ENCODE measurements at places on chromosomes 11 and 22. TPM values are rescaled to one million over a fixed set of nuclear protein-coding genes. Genes with fewer than 3 reads are reported as not detected.

The TMPRSS13 gene
- total RNA-seq, result 0.16 TPM

The MAJIN gene
- total RNA-seq, result not detected

The GTSE1 gene
- 0.29 TPM for total RNA-seq

The FADS2 gene
- 19.2 TPM for total RNA-seq

The C22orf42 gene
- total RNA-seq, result not detected

- peaks cover 18% of the 10 kb centered on the region for H3K27me3 ChIP-seq
- H3K36me3 ChIP-seq, result no peaks in the 10 kb centered on the region
- DNase-seq, result no peak
- H3K4me3 ChIP-seq, result no peak overlapping the region
- no peak overlapping the region for H3K27ac ChIP-seq
Measured at GRCh38 chr11:70064726-70065317, 13.3 kb upstream of the ANO1 start.

DNA sequence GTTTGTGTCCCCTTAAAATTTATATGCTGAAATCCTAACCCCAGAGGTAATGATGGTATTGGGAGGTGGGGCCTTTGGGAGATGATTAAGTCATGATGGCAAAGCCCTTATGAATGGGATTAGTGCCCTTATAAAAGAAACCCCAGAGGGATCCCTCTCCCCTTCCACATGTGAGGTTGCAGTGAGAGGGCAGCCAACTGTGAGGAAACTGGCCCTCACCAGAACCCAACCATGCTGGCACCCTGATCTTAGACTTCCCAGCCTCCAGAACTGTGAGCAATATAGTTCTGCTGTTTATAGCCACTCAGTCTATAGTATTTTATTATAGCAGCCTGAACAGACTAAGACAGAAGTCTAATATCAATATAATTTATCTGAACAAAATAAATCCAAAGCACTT is 27.1 kb upstream of the RRAS2 start:
- no peak overlapping the region for H3K27ac ChIP-seq
- no peaks in the 10 kb centered on the region for H3K4me1 ChIP-seq
- H3K36me3 ChIP-seq, result no peaks in the 10 kb centered on the region

DNA sequence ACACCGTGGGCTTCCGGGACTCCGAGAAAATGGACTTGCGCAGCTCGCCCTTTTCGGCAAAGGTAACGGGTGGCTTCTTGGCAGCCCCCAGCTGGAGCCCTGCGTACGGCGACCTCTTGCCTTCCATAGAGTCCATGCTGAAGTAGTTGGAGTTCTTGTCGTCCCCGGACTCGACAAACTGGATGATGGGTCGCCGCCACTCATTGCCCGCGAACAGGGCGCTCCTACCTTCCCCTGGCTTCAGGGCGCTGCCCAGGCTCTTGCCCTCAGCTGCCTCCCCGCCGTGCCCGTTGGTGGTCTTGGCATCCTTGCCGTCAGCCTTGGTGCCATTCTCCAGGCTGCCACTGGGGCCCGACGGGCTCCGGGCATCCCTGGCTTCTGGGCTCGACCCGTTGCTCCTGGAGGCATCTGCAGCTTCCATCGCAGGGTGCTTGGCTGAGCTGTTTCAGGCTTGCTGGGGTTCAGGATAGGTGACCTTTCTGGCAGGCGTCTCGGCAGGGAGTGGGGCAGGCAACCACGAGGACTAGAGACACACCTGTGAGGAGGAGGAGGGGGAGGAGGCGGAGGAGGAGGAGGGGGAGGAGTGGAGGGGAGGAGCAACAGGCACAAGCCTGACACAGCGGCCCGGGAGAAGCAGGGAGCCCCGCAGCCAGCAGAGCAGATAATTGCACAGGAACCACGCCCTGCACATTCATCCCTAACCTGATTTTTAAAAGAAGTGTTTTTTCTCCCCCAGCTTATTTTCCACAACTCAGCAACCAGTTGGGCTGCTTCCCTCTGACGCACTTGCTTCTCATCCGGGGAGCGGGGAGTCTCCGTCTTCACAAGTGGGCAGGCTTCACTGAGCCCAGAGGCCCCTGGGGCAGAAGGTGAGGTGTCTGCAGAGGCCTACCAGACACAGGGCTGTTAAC is at the start of gene TRIM29:
TRIM29 (minus strand) TSS at position 503 of the 911 bp plus-strand sequence; CDS start at position 421, 82 bp downstream.
- H3K4me3 ChIP-seq, result no peak within 1 kb of the TSS
- no peaks in the 10 kb centered on the region for H3K36me3 ChIP-seq
- no peak within 1 kb of the TSS for H3K27ac ChIP-seq
- DNase-seq, result no peak
- no peaks in the 10 kb centered on the region for H3K27me3 ChIP-seq

GRCh38 chr22:38718414-38718813 is 12.7 kb downstream of the GTPBP1 start:
- H3K4me1 ChIP-seq, result peaks cover 6% of the 10 kb centered on the region
- no peaks in the 10 kb centered on the region for H3K27me3 ChIP-seq
- no peak overlapping the region for H3K27ac ChIP-seq
- peaks cover 81% of the 10 kb centered on the region for H3K36me3 ChIP-seq
- no peak overlapping the region for H3K4me3 ChIP-seq

GRCh38 chr11:11374358-11375148 is 21.5 kb upstream of the CSNK2A3 start:
- DNase-seq, result no peak
- H3K4me1 ChIP-seq, result no peaks in the 10 kb centered on the region
- H3K4me3 ChIP-seq, result no peak overlapping the region
- no peaks in the 10 kb centered on the region for H3K36me3 ChIP-seq
- no peaks in the 10 kb centered on the region for H3K27me3 ChIP-seq

DNA sequence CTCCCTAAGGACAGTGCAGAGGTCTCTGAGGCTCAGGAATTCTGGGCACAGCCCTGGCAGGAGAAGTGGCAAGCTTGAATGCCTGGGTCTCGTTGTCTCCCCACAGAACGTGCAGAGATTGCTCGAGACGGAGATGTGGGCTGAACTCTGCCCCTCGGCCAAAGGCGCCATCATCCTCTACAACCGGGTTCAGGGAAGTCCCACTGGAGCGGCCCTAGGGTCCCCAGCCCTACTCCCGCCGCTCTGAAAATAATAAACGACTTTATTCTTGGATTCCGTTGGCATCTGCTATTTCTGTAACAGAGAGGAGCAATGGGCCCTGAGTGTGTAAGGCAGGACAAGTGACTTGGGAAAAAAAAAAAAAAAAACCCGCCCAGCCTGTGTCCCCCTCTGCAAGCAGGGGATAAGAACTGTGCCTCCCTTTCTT is 591 bp upstream of the DNAJC4 start:
- peaks cover 64% of the 10 kb centered on the region for H3K4me1 ChIP-seq
- H3K36me3 ChIP-seq, result no peaks in the 10 kb centered on the region
- H3K27me3 ChIP-seq, result no peaks in the 10 kb centered on the region
- DNase-seq, result peak; percentile 47
- H3K4me3 ChIP-seq, result peak overlapping the region; percentile 82

DNA sequence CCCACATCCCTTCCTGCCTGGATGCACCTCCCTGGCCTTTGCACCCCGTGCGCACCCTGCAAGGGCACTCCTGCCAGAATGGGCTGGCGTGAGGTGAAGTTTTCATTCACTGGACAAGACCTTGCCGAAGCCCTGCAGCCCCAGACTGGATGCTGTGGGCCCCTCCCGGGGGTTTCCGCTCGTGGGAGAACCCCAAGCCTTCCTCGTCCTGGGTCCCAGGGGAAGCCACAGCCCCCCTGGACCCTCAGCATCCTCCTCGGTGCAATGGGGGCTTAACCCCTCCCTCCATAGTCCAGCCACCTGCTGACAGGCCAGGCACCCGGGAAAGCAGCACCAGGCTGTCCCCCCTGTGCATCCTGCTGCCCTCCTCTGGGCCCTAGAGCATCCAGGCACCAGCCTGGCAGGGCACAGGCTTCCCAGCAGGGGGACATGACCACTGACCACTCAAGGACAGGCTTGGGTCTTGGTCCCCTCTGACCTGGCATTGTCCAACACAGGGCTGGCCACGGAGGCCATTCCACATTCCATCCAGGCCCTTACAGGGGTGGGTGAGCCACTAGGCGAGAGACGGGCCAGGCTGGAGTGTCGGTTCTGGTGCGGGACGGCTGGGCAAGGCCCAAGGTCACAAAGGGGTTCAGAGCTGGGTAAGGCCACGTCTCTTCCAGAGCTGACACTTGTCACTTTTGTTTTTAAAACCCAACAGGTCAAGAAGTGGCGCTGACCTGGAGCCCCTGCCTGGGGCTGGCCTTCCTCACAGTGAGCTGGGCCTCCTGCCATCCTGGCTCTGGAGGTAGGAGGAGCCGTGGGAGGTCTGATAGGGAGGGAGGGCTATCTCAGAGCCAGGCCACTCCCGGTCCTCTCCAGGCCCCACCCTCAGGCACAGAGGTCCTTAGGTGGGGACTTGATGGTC is 41.5 kb upstream of the PPARA start:
- H3K4me3 ChIP-seq, result no peak overlapping the region
- no peaks in the 10 kb centered on the region for H3K27me3 ChIP-seq
- H3K4me1 ChIP-seq, result peaks cover 100% of the 10 kb centered on the region
- DNase-seq, result no peak
- H3K27ac ChIP-seq, result peak overlapping the region; percentile 84
- peaks cover 58% of the 10 kb centered on the region for H3K36me3 ChIP-seq

DNA sequence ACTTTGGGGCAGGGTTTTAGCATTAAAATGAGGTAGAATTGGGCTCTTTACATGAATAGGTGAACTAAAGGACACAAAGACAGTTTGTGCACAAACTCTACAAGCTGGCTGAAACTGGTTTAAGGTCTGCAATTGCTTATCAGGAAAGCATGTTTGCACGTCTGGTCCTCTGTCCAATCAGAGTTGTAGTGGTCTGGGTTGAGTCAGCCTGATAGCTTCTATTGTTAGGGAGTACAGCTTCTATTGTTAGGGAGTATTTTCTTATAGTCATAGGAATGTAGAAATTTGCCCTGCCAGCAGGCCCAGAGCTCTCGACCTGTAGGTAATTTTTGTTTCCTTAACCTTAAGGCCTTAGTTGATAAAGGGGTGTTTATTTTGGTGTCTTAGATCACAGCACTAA is 1422.4 kb downstream of the LRRC4C start:
- H3K4me3 ChIP-seq, result no peak overlapping the region
- no peak for DNase-seq
- H3K27ac ChIP-seq, result no peak overlapping the region
- no peaks in the 10 kb centered on the region for H3K27me3 ChIP-seq
- no peaks in the 10 kb centered on the region for H3K36me3 ChIP-seq

GRCh38 chr11:96213500-96213899 is 129.5 kb downstream of the MAML2 start:
- H3K4me3 ChIP-seq, result no peak overlapping the region
- DNase-seq, result no peak
- no peaks in the 10 kb centered on the region for H3K36me3 ChIP-seq
- no peaks in the 10 kb centered on the region for H3K27me3 ChIP-seq
- H3K27ac ChIP-seq, result peak overlapping the region; percentile 75
- peaks cover 23% of the 10 kb centered on the region for H3K4me1 ChIP-seq

DNA sequence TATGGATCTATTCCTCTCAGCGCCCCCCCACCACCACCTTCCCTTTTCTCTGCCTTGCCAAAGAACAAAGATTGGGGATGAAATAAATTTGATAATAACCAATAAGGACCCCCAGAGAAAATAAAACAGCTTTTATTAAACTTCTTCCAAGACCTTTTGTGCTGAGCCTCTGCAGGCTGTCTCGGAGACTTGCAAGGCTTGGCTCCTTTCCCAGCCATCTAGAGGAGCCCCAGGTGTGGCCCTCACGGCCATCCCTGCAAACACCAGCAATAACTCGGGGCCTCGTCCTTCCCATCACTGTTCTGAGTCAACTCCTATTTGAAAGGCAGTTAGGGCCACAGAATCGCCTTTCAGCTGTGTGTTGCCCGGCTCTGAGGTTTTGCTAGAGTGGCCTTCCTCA is 51.2 kb upstream of the LMO1 start:
- H3K27me3 ChIP-seq, result no peaks in the 10 kb centered on the region
- no peaks in the 10 kb centered on the region for H3K36me3 ChIP-seq

GRCh38 chr11:35141571-35141971 is 2.6 kb downstream of the CD44 start:
- peak; percentile 36 for DNase-seq
- no peaks in the 10 kb centered on the region for H3K27me3 ChIP-seq
- no peak overlapping the region for H3K27ac ChIP-seq
- H3K36me3 ChIP-seq, result no peaks in the 10 kb centered on the region
- no peaks in the 10 kb centered on the region for H3K4me1 ChIP-seq

DNA sequence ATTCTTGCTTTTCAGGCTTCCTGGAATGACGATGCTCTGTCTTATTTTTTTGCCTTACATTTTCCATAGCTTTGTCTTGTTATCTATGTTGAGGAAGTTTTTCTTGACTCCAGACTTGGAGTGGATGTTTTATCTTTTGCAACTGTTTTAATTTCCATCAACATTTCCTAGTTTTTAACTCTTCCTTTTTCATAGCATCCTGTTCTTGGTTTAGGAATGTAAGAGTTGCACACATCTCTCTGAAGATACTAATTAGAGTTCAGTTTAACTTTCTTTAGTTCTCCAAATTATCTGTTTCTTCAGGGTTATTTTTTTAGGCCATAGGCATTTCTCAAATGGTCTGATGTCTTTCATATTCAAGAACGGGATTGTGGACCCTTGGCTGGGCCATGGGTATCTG is 10.4 kb downstream of the CLDN5 start:
- no peaks in the 10 kb centered on the region for H3K4me1 ChIP-seq
- H3K36me3 ChIP-seq, result no peaks in the 10 kb centered on the region
- H3K27ac ChIP-seq, result no peak overlapping the region
- no peak for DNase-seq
- H3K4me3 ChIP-seq, result no peak overlapping the region

DNA sequence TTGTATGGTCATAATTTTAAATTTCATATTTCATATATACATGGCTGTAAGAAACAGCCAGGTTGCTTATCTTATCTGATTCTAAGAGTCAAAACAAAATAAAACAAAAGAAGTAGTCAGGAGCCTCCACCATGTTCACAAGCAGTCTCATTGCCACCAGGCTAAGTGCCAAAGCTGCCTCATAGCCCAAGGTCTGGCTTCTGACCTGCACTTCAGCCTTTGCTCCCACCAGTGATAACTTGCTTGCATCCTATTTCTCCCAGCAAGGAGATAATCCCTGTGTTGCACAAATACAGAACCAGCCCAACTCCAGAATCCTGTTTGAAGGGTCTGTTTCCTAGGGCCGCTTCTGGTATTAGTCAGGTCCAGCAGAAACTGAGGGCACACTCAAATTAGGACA is 53.9 kb upstream of the TSKU start:
- H3K27ac ChIP-seq, result no peak overlapping the region
- H3K4me1 ChIP-seq, result no peaks in the 10 kb centered on the region
- H3K4me3 ChIP-seq, result no peak overlapping the region
- H3K27me3 ChIP-seq, result no peaks in the 10 kb centered on the region
- H3K36me3 ChIP-seq, result no peaks in the 10 kb centered on the region
- DNase-seq, result no peak
